ENCODE measurements at places on chromosomes 6 and 20.
A peak's percentile ranks its signal among the peaks of the same experiment; 100 is the strongest.

DNA sequence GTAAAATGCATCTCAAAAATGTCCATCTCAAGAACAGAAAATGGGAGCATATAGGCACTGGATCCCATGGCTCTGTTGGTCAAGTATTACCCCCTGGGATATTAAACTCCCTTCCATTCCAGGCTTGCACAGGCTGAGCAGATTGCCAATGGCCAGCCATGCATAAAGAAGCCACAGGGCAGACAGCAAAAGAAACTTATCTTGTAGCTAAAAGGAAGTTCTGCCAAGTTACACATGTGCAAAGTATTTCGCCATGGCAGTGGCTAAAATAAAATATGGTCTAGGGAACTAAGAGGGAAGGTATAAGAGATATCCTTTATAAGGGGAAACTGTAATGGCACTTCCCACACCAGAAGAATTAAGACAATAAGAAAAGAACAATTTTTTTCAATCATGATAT lies 415.6 kb upstream of the BTBD3 start:
- peak; percentile 86 for DNase-seq

DNA sequence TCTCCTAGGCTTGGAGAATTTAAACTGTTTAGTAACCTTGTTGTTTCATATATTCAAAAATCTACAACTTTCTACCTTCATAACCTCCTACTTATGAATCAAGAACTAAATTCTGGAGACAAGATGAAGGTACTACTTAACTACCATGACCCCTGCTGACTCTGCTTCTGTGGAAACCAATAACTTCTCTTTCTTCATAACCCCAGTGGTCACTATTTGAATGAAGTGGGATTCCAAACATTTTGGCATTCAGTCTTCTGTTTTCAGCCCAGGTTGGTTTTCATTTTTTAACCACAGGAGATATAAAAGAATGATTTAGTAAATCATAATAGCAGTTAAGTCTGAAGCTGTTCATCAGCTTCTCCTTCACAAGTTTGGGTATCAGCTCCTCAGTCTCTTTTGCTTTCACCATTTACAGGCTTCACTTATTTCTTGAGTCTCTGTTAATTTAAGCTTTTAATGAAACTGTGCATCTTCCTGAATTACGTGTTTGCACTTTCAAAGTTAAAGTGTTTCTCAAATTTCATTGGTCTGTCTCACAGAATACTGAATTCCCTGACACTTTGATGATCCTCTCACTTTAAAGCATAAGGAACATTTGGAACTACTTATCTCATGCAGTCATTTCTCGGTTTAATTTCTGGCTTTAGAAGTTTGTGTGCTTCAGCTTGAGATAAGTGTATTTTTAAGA lies 9.5 kb downstream of the SENP6 start:
- DNase-seq, result no peak

GRCh38 chr6:144896871-144897270 lies 611.7 kb downstream of the UTRN start:
- DNase-seq, result peak; percentile 15

DNA sequence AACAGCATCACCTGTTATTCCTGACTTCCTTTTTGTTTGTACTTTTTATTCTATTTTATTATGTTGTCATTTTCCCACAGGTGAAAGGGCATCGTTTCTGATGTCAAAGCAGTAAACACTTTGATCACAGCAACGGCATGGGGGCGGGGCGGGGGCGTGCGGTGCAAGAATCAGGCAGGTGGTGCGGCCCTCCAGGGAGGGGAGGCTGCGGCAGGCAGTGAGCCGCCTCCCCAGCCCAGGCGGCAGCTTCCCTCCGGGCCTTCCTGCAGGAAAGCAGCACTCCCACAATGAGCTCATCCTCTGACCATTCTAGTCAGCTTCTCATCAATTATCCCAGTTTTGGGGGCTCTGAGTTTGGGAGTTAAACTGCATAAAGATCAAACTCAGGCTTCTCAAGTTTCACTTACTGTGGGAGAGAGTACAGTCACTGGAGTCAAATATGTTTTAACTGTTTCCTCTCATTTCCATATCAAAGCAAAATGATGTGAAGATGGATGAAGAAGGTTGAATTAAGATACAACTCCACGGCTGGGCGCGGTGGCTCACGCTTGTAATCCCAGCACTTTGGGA lies 608.4 kb upstream of the AGPAT4 start:
- DNase-seq, result no peak

- no peak for DNase-seq
Measured at GRCh38 chr20:62426699-62427131, 624 bp downstream of the RBBP8NL start.

DNA sequence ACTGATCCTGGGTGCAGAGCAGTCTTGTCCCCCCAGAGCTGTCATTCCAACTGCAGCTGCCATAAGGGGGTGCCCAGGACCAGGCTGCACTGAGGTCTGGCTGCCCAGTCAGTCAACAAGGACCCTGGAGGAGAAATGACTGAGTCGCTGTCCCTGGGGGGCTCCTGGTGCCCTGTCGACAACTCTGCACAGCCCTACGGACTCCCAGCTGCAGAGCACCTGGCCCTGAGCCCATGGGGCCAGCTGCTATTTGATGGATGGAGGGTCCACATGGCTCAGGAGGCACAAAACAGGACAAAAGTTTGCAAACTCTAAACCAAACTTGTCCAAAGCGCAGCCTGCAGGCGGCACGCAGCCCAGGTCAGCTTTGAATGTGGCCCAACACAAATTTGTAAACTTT lies 46.3 kb upstream of the RPS6KA2 start:
- DNase-seq, result no peak

GRCh38 chr6:93523365-93523764 lies 104.0 kb upstream of the EPHA7 start:
- no peak for DNase-seq
